Fibroblast of skin of left biceps (primary cell): ENCODE measurements at places on chromosomes 2 and 18.

DNA sequence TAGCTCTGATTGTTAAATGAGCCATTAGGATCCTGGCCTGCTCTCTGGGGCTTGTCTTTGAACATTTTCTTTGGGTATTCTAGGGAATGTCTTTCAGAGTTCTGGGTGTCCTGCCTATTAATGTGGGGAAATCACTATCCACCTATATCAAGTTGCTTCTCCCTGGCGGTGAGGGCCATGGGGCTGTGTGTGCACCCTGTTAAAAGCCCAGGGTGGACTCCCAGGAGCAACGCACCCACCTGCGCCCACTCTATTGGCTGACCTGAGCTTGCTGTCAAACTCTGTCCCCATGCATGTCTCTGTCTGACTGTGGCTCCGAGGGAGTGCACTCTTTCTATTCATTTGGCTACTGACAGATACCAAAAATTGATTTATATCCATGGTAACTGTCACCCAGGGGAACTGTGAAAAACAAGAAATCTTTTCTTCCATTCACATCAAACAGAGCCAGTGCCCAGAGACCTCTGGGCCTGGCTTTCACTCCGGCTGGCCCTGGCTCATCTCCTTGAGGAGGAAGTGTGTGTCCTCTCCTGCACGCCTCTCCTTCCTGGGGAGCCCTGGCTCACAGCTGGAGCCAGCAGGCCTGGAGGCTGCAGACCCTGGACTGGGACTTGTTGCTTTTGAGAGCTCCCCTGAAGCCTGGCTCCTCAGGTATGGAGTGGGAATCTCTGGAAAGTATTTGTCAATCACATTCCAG, 10.5 kb upstream of the TOGARAM2 start:
- DNase-seq = no peak

DNA sequence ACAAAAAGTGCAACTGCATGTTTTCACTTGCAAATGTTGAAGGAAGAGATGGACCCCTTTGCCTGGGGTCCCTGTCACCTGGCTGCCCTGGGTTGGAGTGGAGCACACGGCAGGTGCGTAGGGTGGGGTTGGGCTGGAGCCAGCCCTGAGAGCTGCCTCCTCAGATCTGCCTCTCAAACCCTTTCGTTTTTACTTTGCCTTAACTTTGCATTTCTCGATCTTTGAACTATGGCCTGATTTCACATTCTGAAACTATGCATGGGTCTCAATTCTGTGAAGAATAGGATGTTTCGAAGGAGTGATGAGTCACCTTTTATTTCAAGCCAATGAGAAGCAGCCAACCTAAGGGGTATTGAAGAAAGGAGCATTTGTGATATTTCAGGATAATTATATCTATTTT, 132.8 kb downstream of the ACOXL start:
- no peak for DNase-seq

DNA sequence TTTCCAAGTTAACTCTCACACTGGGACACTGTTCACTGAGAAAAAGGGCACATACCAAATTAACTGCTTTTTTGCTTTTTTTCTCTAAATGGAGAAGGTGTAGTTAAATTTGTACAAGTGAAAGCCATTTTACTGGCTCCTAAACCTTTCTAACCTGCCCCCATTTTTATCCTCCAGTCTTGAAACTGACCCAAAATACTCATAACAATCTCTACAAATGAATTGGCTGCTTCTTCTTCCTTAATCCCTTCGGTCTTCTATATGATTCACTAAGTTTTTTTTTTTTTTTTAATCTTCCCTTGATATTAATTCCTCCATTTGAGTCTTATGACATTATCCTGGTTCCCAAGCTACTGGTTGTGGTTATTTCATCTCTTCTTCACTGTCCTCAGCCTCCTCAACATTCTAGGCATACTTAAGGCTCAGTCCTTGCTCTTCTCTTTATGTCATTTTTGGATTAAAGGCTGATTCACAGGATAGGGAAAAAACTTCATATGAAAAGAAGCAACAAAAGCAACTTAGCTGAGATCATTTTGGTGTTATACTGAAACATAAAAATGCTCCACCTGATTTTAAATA, 19.8 kb downstream of the ORC2 start:
- DNase-seq = no peak

- DNase-seq = no peak
Observed at GRCh38 chr2:44314362-44314761, 39.1 kb downstream of the SLC3A1 start.

- DNase-seq = no peak
Observed at GRCh38 chr18:52481116-52481515, 141.1 kb downstream of the DCC start.

DNA sequence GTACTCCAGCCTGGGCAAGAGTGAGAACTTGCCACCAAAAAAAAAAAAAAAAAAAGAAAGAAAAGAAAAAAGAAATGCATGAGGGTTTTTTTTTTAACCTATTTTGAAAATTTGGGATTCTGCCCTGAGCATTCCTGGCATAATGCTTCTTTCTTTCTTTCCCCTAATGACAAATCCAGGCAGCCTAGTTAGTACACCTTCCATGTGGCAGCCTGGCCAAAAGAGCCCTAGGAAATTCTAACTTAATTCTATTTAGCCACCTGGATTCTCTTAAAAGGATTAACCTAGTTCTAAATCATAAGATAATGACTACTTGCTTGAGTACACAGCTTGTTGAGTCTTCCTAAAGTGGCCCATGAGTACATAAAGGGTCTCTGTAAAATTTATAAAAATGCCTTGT, 160.1 kb downstream of the THADA start:
- no peak for DNase-seq

DNA sequence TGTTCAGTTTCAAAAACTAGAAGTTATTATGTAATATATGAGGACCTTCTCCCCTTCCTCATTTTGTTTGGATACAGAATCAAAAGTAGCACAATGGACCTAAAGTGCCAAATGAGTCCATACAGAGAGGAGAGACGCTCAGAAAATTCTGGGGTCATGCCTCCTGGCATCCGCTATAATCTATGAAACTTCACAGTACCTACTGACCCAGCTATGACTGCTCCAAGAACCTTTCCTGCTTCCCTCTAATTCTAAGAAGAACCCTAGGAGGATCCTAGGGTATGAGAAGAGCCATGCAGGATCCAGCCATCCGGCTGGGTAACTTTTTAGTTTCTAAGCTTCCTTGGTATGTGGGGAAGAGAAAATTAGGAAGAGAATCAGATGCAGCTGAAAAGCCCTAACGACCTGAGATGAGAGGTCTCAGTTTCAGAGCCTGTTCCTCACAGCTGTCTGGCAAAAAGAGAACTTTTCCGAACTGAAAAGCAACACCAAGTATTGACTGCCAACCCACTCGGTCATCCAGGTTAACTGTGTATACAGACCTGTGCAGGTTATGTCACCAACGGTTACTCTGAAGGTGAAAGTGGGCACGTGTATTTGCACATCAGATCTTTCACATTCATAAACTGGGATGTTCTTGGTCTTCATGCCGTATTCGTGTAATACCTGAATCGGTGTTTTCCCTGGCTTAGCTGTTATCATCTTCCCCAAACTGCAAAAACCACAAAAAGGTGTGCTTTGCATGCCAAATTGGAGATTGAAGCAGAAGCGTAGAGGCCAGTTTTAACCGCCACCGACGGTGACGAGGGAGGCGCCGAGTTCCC, 1.1 kb downstream of the PRKRA start:
- DNase-seq = no peak

DNA sequence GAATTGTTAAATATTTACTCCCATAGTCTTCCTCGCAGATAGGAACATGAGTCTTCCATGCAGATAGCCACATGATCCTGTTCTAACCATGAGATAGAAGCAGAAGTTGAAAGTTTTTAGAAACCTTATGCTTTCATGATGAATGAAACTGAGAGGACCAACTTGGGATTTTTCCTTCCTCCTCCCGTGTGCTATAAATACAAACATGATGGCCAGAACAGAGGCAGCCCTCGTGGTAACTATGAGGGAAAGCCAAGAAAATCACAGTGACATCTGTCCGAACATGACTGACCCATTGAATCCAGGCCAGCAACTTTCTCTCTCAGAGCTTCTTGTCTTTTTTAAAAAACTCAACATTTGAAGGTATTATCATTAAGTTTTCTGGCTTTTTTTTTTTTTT, 78.5 kb downstream of the ACAA2 start:
- no peak for DNase-seq

DNA sequence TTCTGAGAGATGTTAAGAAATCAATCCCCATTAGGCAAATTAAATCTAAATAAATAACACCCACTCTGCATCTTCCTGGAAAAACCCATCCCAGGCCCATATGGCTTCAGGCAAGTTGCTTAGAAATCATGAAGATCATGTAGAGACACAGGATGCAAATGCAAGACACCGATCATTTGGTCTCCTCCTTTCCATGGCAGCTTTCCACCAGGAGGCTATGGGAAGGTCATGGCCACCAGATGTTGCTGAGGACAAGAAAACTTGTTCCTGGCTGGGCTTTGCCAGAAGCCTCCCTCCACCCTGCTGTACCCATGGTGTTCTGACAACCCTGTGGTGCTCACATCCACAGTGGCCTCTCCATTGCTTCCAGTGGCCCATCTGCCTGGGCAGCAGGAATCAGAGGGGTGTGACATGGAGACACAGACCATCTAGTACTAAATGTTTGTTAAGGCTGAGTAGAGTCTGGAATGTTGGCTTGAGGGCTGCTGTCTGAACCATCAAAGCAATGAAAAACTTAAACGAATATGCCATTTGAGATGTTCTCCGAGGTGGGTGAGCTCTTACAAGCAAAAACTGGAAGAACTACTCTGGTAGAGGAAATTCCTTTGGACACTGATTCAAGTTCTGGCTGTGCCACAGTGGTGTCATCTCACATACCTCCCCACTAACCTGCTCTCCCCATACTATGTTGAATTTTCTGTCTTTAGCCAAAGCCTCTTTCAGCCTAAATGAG, 293.2 kb downstream of the TNS1 start:
- DNase-seq = no peak

DNA sequence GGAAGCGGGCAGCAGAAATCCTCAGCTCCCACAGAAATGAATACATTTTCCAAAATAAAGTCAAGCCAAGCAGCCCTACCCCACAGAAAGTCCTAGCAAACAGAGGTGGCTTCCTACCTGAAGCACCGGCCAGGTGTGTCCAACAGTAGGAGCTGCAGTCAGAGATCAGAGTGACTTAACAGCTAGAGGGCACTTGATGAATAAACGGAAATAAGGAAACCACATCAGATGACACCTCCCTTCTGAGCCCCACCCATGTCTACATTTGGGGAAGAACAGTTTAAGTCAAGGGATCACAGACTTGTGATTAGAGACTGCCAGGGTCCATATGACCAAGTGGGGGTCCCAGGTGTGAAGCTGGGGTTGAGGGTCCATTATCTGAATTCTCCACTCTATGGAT, at the start of gene CXCR1:
Gene CXCR1, minus strand, starts transcription at position 172 of the 400 bp plus-strand sequence. CDS start 1,751 bp downstream, outside the sequence.
- DNase-seq = no peak

DNA sequence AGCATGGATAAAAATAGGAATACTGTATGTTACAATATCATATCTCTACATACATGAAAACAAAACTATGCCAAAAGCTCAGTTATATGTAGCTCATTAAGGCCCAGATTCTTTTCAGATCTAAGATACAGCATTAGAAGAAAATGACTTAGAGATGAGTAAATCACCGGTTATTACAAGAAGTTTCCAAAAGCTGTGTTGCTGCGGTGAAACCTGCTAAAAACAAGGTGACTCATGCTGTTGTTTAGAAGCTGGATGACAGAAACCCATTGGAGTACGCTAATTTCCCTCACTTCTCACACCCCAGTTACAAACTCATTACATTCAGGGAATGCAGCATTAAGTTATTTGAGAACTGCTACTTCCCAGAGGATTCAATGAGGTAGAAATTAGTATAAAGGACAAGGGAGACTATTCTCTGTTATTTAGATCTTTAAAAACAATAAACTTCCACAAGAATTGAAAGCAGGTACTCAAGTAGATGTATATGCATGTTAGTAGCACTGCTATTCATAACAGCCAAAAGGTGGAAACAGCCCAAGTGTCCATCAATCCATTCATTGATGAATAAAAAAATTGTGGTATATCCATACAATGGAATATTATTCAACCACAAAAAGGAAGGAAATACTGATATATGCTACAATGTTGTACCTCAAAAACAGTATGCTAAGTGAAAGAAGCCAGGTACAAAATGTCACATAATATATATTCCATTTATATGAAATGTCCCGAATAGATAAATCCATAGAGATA, 32.6 kb downstream of the RBKS start:
- no peak for DNase-seq

- no peak for DNase-seq
Observed at GRCh38 chr2:168120730-168121129, 126.7 kb downstream of the STK39 start.

GRCh38 chr2:54191361-54192135, 64.5 kb downstream of the TSPYL6 start:
- no peak for DNase-seq

DNA sequence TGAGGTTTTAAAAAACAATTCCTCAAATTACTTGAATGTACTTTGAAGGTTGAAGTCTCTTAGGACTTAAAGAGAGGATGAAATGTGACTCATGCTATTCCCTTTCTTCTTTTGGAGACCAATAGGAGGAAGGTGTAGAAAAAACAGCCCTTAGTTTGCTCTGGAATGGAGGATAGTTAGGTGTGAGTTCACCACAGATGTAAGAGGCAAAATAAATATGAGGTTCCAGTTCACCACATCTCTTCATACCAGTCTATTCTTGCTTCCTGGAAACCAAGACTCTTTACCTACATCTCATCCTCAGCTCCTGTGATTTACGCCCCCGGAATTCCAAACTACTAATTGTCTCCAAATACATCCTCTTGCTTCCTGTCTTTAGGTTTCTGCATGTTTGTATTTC, 77.5 kb upstream of the TTC21B start:
- no peak for DNase-seq

GRCh38 chr18:59456657-59457056, 97.6 kb upstream of the LMAN1 start:
- DNase-seq = no peak

GRCh38 chr2:23145460-23145859, 239.5 kb upstream of the KLHL29 start:
- DNase-seq = no peak

DNA sequence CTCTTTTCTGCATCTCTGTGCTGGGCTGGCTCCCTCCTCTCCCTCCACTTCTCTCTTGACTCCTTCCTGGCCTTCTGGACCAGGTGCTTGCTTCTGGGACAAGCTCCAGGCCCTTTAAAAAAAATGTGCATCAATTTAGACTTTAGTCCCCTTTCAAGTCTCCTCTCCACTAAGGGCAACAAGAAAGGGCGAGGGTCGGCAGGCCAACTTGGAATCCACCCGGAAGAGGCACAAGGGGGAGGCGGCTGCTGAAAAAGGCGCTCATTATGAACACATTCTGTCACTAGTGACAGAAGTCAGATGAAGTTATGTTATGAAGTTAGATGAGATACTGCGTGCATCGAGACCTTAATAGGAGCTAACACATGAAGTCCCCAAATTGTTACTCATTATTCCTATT, 13.6 kb upstream of the RHOB start:
- no peak for DNase-seq

DNA sequence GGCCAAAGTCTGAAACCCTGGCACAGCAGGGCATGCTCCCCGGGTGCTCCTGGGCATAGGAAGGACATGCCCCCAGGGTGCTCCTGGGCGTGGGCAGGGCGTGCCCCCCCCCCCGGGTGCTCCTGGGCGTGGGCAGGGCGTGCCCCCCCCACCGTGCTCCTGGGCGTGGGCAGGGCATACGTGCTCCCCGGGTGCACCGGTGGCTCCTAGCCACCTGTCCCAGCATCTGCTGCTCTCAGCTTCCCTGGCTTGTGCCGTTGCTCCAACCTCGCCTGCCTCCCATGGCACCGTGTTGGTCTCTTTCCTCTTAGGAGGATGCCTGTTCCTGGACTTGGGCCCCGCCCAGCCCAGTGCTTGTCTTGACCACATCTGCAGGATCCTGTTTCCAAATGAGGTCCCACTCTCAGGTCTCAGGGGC, 95.6 kb upstream of the CTDP1 start:
- DNase-seq = no peak

GRCh38 chr2:127942002-127942401, 56.2 kb upstream of the AMMECR1L start:
- DNase-seq = no peak
